ELF-1 (cell line): ENCODE measurements at places on chromosomes 2 and 18.
A peak's percentile ranks its signal among the peaks of the same experiment; 100 is the strongest.

DNA sequence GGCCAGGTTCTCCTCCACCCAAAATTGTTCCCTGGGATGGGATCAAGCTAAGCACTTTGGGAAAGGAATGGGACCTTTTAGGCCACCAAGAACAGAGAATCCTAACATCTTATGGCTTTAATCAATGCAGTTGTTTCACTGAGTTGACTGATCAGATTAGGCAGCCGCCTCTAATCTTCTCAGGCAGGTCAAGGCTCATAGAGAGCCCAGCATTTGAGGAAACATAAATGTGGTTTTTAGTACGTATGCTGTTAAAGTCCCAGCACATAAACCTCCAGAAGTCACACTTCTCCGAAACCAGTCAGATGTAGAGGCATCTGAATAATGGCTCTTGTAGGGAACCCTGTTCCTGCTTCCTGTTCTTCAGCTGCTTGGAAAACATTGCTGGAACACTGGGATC lies 99.5 kb upstream of the RMDN2 start:
- DNase-seq, result no peak

DNA sequence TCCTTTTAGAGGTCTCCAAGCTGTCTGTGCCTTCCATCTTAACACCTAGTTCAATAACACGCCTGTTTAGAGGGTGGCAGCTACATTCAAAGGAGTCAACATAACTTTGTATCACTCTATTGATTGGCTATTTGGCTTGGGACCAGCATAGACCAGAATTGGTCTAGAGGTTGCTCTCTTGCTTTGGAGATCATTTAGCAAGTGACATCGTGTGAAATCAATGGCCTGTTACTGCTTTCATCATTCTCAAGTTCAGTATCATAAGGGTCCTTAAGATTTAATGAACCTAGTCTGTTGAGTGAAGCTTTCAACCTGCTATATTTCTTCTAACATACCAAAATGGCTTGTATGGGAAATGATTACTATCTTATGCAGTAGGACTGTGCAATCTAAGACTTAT lies 768.2 kb downstream of the NRXN1 start:
- no peak for DNase-seq

DNA sequence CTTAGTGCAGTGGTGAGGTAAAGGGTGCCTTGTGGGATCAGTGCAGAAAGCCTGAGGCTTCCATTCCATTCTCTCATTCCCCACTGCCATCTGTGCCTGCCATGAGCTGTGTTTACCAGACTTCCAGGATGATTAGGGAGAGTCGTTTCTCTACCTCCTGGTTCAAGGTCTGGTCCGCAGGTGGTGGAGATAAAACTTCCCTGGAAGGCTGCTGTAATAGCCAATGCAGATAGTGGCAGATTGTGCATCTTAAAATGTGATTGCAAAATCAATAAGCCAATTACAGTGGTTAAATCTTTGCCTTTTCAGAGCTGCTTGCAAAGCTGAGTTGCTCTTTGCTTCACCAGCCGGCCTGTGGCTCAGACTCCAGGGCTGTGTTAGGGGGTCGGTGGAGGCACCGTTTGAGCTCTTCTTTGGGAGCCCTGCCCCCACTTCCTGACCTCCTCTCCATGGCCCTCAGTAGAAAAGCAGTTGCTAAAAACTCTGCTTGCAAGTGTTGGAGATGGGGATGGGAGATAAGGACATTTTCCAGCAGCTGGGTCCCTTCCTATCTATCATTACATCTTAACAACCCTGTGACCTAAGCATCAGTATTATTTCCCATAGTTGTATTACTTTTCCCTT lies 95.2 kb upstream of the HS6ST1 start:
- peak; percentile 50 for DNase-seq

GRCh38 chr18:23832911-23833310 lies 143.7 kb downstream of the LAMA3 start:
- no peak for DNase-seq

DNA sequence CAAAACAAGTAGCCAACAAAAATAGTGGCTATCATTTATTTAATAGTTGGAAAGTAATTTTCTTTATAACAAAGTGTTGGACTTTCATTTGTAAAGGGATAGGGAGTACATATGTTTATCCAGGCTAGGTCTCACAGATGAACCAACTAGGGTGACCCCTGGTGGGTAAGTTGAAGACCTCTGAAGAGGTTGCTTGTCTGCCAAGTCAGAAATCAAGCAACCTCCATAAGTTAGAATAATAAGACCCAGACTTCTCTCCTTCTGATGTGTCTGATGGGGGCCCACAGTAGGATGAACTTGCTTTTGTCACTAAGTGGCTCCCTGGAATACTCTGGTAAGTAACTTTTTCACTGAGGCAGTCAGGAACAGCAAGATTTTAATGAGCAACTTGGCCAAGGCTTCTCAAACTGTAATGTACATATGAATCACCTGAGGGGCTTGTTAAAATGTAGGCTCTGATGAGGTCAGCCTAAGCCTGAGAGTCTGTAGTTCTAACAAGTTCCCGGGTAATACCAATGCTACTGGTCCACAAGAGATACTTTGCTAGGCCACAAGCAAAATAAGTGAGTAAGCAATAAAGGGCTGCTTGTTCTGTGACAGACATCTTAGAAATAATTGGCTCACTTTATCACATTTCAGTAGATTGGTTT lies 319.6 kb downstream of the PIK3C3 start:
- peak; percentile 16 for DNase-seq

DNA sequence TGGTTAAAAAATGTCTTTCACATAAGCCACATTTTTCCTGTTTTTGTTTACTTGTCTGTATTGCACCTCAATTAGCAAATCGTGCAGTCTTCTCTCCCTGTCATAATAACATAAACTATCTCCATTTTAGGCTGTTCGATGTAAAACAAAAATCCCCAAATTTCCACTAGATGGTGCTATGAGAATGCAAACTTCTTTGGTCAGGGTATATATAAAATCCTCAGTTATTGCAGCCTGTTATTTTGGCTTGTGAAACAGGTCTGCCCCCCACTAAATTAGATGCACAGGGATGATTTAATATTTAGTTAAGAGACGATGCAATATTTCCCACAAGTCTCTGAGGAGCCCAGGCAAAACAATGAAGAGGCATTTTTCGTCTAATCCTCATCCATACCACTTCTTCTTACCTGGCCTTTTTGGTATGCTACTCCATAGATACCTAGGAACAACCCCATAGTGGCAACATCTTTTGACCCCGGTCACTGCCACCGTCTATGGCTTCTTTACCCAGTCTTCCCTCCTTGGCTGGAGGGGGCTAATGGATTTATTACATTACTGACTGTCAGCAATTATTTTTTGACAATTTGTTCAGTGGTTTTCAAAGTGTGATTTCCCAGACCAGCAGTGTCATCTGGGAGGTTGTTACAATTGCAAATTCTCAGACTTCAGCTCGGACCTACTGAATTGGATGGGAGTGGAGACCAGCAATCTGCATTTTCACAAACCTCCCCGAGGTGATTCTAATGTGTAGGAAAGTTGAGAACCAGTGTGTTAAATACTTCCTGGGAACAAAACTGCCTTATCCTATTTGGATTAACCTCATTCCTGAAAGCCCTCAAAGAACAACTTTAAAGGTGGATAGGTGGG lies 117.4 kb upstream of the CWC22 start:
- DNase-seq, result peak; percentile 28
